Mesothelial cell of epicardium (in vitro differentiated cells): ENCODE measurements at places on chromosomes 5 and 9. TPM values are rescaled to one million over a fixed set of nuclear protein-coding genes. Genes with fewer than 3 reads are reported as not detected.

The DMRT3 gene
- total RNA-seq, result 2.1 to 3.3 TPM (median 2.5 TPM) in 3 replicates

The PDCD1LG2 gene
- total RNA-seq, result not detected in 3 replicates

The SPATA9 gene
- 0.74 to 1.3 TPM (median 0.95 TPM) in 3 replicates for total RNA-seq

The PIP5KL1 gene
- total RNA-seq, result 7.6 to 9.0 TPM (median 8.2 TPM) in 3 replicates

DNA sequence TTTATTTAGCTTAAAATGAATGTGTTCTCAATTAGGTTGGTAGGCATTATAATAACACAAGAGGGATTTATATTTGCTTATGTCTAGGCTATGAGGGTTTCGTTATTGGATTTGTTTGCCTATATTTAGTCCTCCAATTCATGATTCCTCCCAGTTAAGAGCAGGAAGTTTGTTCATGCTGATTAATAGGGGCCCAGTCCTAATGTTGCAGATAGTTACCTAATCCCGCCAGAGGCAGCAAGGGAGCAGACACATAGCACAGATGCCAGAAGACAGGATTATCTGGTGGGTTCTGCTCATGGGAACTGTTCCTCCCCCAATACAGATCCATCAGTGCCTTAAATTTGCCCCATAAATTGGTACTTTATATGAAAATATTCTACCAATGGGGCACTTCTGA lies 100.8 kb upstream of the TLE4 start:
- DNase-seq, result no peak

GRCh38 chr5:17289681-17290539 lies 72.5 kb downstream of the BASP1 start:
- no peak for DNase-seq

- DNase-seq, result no peak
Observed at GRCh38 chr9:106835840-106836239, 27.1 kb upstream of the ZNF462 start.

GRCh38 chr5:173020643-173021042 lies 35.5 kb upstream of the CREBRF start:
- DNase-seq, result no peak
